Thyroid gland (tissue), 4 donors: ENCODE measurements at places on chromosomes 6 and 20. TPM values are rescaled to one million over a fixed set of nuclear protein-coding genes. Genes with fewer than 3 reads are reported as not detected.

The LBP gene
- 0.45 TPM for total RNA-seq

GRCh38 chr6:90110971-90111370 lies 185.7 kb downstream of the BACH2 start:
- H3K4me3 ChIP-seq: no peak overlapping the region
- no peaks in the 10 kb centered on the region for H3K27me3 ChIP-seq
- H3K36me3 ChIP-seq: no peaks in the 10 kb centered on the region

GRCh38 chr6:144500892-144501291 lies 215.8 kb downstream of the UTRN start:
- no peaks in the 10 kb centered on the region for H3K27me3 ChIP-seq
- DNase-seq: no peak
- no peak overlapping the region for H3K27ac ChIP-seq

GRCh38 chr6:26347699-26348098 lies 17.3 kb upstream of the BTN3A2 start:
- no peak overlapping the region for H3K4me3 ChIP-seq
- no peak overlapping the region for H3K27ac ChIP-seq
- H3K4me1 ChIP-seq: no peaks in the 10 kb centered on the region
- DNase-seq: no peak
- no peaks in the 10 kb centered on the region for H3K36me3 ChIP-seq

GRCh38 chr6:37544530-37544929 lies 44.8 kb upstream of the CCDC167 start:
- H3K4me1 ChIP-seq: no peaks in the 10 kb centered on the region
- no peak overlapping the region for H3K4me3 ChIP-seq
- no peaks in the 10 kb centered on the region for H3K27me3 ChIP-seq
- H3K36me3 ChIP-seq: no peaks in the 10 kb centered on the region
